Non-pigmented ciliary epithelial cell (primary cell): ENCODE measurements at places on chromosomes 7 and 10.

DNA sequence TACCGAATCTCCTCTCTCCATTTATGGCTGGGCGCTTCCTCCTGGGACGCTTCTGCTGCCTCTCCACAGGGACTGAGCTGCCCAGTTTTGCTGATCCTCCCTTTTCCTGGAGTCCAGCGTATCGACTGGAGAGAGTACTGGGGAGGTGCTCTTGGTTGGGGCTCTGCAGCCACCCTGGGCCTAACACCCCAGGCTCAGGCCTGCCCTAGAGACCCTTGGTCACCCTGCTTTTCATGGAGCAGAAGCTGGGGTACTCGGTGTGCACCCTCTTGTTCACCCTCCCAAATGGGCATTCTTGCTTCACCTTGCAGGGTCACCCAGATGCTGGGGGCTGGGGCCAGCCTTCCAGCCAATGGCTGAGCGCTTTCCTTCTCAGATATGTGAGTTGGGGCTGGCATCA is 88.8 kb upstream of the RET start:
- DNase-seq: no peak

GRCh38 chr10:1402816-1403507 is 334.4 kb downstream of the ADARB2 start:
- no peak for DNase-seq

- peak; percentile 27 for DNase-seq
Measured at GRCh38 chr10:16777473-16778370, 39.5 kb downstream of the RSU1 start.

- no peak for DNase-seq
Measured at GRCh38 chr10:79984851-79985250, 35.9 kb upstream of the SFTPD start.

DNA sequence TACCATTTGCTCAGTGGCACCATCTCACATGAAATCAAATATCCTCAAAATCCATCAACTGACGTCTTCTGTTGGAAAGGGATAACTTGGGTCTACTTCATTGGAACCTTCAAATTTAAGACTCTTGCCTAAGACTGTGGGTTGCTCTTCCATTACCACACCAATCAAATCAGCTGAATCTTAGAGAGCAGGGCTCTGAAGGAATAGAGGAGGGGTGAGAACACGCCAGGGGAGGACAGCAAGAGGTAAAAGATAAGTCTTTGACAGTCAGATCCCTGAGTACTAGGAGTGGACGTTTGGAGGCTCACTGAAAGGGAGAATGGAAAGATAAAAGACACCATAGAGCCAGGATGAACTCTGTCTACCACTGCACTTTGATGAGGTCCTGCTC is 107.5 kb downstream of the CCDC71L start:
- DNase-seq: no peak

DNA sequence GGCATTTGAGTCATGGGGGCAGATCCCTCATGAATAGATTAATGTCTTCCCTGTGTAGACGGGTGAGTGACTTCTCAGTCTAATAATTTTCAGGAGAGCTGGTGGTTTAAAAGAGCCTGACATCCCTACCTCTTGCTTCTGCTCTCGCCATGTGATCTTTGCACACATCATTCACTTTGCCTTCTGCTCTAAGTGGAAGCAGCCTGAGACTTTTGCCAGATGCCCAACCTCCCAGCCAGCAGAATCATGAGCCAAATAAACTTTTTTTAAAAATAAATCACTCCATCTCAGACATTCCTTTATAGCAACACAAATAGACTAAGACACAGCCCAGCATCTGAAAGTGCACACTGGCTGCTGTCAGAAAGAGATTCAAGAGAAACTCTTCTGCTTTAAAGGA is 155.2 kb downstream of the ZNF365 start:
- DNase-seq: no peak

GRCh38 chr7:109950256-109950655 is 1140.7 kb upstream of the LRRN3 start:
- no peak for DNase-seq

DNA sequence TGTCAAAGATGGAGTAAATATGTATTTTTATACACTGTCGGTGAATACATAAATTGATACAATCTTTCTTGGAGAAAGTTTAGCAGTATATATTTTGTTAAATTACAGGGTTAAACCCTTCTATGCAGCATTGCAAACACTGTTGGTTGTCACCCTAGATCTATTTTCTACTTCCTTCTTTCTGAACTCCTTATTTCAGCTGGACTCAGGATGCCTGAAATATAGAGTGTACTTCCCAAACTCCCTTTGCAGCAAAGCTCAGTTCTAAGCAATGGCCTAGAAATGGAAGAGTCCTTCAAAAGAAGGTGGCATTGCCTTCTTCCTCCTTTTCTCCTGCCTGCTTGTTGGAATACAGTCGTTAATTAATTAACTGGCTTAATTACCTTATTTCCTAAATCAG is 20.6 kb downstream of the CUBN start:
- no peak for DNase-seq

GRCh38 chr7:69412331-69413146 is 185.7 kb upstream of the AUTS2 start:
- no peak for DNase-seq

GRCh38 chr10:29835055-29835454 is 200.3 kb upstream of the SVIL start:
- no peak for DNase-seq

DNA sequence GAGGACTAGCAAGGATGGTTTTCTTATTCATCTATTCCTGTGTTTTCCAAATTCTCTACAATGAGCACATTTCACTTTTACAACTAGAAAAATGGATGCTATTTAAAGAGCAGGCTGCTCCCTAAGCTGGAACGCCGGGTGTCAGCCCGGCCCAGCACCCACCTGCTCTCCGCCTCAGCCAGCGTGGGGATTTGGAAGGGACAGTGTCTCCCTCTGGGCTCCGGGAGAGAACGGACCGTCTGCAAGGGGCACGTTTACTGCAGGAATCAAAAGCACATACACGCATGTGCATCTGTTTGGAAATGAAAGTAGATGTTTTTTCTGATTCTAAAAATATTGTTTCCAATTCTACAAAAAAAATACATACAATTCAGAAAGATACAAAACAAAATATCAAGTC is 2.3 kb upstream of the JAKMIP3 start:
- DNase-seq: no peak

DNA sequence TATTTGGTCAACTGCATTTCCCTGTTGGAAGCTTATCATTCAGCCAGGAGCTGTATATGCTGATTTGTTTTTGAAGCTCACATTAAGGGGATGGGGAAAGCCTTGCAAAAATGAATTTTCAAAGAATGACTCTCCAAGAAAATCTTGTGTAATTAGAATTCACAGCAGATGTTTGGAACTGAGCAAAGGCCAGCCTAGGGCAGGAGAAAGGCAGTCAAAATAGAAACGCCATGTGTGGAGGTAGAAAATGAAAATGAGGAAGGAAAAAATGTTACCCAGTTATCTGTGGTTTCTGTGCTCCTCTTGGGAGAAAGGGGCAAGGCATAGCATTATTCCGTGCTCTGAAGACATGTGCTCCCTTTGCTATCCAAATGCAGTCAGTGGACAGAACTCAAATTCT is 93.5 kb downstream of the NRP1 start:
- no peak for DNase-seq

- no peak for DNase-seq
Measured at GRCh38 chr10:93091960-93092359, 18.3 kb downstream of the CYP26A1 start.

DNA sequence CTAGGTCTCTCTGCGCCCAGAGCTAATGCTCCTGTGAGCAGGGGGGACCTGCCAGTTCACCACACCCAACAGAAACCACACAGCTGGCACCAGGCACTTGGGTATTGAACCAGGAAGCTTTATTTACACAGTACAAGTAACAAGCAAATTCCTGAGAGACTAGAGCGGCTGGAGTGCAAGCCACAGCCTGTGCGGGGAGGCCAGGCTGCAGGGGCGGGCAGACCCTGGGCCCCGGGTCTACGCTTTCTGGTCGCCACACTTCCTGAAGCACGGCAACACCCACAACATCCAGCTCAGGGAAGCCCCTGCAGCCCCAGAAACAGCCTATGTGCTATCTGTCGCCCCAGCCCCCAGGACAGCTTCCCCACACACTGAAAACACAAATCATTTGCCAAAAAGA is 125.0 kb downstream of the FAM53B start:
- DNase-seq: no peak

GRCh38 chr10:104337985-104338735 is at the start of gene ITPRIP:
TSS of gene ITPRIP (minus strand) at chr10:104338465. CDS start at chr10:104316051, 22,414 bp downstream.
- no peak for DNase-seq

GRCh38 chr7:50463035-50463434 is 12.9 kb upstream of the FIGNL1 start:
- DNase-seq: no peak

GRCh38 chr7:158467562-158467961 is 120.1 kb downstream of the PTPRN2 start:
- no peak for DNase-seq

- DNase-seq: no peak
Measured at GRCh38 chr10:45468079-45468478, 94.1 kb downstream of the ALOX5 start.

DNA sequence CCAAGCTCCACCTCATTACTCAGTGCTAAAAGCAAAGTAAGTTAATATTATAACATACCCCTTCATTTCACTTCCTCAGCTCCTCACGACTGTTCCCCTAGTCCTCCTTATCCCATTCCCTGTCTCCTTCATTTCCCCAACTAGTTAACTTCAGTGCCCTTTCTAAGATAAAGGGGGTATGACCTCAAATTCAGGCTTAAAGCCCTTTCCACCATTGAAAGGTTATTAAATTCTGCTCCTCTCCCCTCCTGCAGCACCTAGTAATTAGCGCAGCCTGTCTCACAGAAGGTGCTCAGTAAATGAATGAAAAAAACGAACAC is 1.0 kb downstream of the CRPPA start:
- DNase-seq: no peak

DNA sequence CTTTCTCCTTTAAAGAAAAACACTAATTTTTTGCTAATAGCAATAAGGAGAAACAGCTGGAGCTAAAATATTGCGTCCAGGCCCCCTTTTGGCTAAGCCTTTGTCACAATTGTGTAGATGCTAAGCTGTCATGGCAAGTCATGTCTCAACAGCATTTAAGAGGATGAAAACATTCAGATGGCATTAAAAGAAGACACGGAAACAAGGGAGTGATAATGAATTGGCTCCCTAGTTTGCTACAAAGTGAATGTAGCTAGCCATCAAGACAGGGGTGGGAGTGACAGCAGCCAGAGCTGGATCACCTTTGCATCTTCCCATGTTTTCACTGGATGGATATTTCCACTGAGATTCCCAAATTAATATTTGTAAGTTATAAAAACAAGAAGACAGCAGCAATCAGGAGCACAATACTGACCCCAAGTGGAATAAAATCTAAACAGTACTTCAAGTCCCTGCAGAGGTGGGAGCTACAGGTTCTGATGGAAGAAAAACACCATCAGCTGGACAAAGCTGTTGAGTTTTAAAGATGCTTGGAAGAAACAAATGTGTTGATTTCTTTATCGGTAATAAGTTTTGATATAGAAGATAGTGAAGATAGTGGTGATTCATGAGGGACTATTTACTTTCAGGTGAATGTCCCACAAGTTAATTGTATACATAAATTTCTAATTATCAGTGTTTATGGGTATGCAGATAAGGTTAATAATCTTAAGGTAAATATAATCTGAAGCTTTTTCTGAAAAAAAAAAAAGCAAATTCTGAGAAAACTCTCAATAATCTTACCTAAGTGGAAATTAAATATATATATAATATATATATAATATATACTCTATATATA is 129.4 kb downstream of the SLC16A9 start:
- DNase-seq: peak; percentile 19

- DNase-seq: no peak
Measured at GRCh38 chr7:84495128-84495527, 300.5 kb upstream of the SEMA3A start.

GRCh38 chr10:79188154-79188965 is 119.6 kb downstream of the ZMIZ1 start:
- DNase-seq: no peak

GRCh38 chr10:600876-601659 is 88.4 kb downstream of the DIP2C start:
- no peak for DNase-seq

- no peak for DNase-seq
Measured at GRCh38 chr10:73900064-73900463, 10.9 kb upstream of the PLAU start.

DNA sequence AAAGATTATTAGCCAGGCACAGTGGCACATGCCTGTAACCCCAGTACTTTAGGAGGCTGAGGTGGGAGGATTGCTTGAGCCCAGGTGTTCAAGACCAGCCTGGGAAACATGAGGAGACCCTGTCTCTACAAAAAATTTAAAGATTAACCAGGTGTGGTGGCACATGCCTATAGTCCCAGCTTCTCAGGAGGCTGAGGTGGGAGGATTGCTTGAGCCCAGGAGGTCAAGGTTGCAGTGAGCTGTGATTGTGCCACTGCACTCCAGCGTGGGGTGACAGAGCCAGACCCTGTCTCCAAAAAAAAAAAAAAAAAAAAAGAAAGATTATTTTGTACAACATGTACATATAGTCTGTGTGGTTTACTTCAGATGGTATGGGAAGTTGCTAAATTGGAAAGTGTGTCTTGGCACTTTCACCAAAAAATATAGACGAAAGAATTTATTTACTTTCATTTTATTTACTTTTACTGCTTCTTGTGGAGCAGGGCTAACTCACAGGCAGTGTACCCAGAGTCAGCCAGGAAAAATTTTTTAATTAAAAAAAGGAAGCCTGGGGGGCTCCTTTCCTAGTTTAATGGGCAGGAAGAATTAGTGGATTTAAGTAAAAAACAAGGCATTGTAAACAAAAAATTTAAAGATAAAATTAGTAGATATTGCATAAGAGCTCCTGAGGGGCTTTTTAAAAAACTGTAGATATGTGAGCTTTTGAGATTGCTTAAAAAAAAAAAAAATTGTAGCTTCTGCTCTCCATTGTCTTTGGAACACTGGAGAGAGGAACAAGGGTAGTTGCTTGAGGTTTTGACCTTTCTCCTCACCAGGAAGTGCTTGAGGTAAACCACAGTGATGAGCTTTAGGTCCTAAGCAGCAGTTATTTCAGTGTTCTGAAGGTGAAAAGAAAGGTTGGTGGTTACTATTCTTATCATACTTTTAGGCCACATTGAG is 44.6 kb upstream of the VDAC2 start:
- no peak for DNase-seq

DNA sequence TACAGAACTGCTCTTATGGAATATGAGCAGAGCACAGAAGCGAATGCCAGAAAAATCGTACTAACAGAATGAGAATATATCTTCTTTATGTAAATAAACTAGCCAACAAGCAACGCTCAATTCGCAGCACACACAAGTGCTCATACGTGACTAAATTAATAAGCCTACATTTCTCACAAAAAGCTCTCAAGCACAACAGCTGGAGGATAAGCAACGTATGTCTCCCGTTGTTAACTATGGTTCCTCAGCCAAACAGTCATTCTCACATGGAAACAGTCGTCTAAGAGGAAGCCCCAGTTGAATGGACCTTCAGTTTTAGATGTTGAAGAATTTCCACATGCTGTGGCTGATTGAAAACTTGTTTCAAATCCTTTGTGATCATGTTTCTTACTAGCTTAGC is 110.4 kb downstream of the PKD1L1 start:
- no peak for DNase-seq

GRCh38 chr10:30417301-30417700 is 16.7 kb upstream of the MAP3K8 start:
- DNase-seq: no peak

- DNase-seq: no peak
Measured at GRCh38 chr7:138663725-138664710, 37.1 kb downstream of the SVOPL start.
